ENCODE measurements at places on chromosomes 6 and 20.

GRCh38 chr6:166955121-166955864 is 1.1 kb downstream of the RNASET2 start:
- DNase-seq: peak; percentile 35

DNA sequence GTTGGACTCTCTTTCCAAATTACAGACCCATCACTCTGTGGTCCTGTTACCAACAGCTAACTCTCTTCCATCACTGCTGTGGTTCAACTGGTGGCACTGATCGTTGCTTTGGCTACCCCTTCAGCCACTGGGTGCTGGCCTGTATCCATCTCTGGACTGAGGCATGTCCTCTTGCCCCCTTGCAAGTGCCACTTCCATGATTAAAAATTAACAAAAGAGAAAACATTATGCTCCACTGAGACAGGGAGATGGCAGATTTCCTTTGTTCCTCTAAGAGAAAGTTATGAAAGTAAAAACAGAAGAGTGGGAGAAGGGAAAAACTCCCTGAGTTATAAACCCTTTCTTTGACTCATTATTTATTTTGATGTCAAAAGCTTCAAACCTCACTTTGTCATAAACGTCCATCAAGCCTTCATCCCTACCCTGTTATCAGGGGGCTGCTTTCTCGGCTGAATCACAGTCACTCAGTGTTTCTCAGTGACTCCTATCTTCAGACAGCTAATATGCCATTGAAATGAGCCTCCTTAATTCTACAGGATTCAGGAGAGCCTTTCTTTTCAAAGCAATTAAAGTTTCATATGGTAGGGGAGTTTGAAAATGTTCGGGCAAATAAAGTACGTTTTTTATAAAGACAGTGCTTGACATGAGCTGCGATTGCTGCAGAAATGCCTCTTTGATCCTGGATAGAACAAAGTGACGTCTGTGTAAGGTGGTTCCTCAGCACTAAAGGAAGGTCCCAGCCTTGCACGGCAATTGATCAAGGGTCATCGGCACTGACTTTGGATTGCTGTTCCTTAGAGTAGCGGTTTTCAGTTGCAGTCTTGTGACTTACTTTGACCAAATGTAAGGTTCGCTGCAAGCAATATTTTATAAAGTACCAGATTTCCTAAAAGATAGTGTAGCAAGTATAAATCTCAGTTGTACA is 49.9 kb upstream of the PBOV1 start:
- no peak for DNase-seq

GRCh38 chr6:73832313-73832712 is 136.3 kb downstream of the CD109 start:
- DNase-seq: no peak

GRCh38 chr6:84258866-84259265 is 31.4 kb upstream of the CEP162 start:
- no peak for DNase-seq

DNA sequence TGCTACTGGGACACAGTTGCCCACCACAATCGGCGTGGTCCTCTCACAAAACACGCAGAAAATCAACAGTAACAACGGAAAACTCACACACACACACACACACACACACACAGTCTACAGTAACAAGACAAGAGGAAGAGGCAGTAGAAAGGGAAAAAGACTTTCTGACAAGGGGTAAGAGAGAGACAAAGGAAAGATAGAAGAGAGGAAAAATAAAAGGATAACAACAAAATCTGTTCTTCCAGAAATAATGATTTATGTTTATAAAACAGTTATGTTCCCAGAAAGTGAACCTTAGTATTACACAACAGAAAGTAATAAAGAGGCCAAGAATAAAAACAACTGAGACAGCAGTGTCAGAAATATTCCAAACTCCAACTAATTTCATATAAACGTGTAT is 2.9 kb downstream of the RANBP9 start:
- no peak for DNase-seq

DNA sequence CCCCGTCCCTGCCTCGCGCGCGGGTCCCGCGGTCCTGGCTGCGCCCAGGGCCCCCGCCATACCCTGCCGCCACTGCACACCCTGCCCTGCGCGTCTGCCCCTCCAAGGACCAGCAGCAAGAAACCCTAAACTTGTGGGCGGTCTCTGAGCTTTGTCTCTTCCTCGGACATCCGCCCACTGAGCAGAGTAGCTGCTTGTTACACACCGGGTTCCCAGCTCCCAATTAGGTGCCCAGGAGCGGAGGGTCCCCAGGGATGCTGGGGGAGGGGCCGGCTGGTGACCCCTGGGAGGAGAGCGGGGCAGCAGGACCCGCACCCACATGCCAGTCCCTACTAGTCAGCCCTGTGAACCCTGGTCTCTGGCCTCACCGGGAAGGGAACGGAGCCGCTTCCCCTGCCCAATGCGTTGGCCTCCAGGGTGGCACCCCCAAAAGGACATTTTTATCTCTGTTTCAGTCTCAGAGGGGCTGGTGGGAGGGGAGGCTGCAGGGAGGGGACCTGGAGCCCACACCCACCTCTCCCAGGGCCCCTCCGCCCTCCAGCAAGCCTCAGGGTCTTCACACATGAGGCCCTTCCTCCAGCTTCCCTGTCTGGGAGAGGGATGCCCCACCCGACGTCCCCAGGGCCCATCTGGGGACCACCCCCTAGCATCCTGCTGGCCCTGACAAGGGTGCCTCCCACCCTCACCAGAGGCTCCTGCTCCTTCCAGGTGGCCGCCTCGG is 10.5 kb downstream of the STMN3 start:
- DNase-seq: no peak

DNA sequence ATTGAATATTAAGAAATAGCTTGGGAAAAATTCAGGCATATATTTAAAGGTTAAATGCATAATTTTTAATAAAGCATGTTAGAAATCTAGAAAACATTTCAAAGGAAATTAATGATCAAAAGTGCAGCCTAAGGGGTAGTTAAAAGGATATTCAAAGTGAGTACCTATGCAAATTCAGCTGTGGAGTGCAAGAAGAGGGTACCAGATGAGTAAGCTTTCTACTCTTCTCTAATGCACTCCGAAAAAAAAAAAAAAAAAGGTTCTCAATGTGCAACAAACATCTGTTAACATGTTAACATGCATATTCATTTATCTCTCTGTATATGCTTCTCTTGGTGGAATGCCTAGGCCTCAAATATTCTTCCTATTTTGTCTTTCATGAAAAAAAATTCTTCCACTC is 32.0 kb upstream of the KATNA1 start:
- no peak for DNase-seq

GRCh38 chr20:13139459-13140150 is 81.5 kb upstream of the ISM1 start:
- no peak for DNase-seq

- no peak for DNase-seq
Measured at GRCh38 chr6:32092760-32093497, 16.2 kb downstream of the TNXB start.

- DNase-seq: no peak
Measured at GRCh38 chr6:125170376-125170775, 16.8 kb downstream of the TPD52L1 start.

- no peak for DNase-seq
Measured at GRCh38 chr6:162728197-162728596, 423 bp downstream of the PACRG start.

DNA sequence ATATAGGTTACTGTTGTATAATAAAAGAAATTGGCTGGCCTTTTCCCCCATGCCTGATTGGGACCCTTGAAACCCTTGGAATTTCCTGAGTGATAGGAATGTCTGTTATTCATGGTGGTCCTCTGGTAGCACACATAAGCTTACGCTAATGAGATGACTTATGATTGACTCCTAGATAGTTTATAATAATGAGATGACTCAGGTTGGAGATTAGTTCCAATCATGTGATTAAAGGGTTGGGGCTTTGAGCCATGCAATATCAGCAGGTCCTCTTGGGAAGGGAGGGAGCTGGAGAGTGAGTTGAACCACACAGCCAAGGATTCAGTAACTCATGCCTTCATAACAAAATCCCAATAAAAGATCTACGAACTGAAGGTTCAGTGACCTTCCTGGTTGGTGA is 407.6 kb upstream of the MANEA start:
- no peak for DNase-seq

DNA sequence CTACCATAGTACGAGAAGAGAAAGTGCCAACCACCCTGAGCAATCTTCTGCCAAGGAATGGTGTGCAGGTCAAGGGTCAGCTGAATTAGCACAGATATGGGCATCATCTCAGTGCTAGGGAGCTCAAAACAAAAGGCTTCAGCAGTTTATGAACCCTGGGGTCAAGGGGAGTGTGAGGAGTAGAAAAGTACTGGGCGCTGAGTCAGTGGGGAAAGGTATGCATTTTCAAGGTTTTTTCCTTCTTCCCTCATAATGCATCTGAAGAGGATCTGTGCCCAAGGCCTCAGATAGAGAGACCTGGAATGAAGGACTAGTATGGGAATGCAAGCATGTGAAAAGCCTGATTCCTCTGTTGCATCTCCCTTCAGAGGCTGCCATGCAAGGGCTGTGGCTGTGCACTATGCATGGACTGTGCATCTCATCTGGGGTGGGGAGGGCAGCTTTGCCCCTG is 81.7 kb downstream of the PERP start:
- no peak for DNase-seq

- no peak for DNase-seq
Measured at GRCh38 chr20:46222521-46223007, 85.7 kb downstream of the CDH22 start.

DNA sequence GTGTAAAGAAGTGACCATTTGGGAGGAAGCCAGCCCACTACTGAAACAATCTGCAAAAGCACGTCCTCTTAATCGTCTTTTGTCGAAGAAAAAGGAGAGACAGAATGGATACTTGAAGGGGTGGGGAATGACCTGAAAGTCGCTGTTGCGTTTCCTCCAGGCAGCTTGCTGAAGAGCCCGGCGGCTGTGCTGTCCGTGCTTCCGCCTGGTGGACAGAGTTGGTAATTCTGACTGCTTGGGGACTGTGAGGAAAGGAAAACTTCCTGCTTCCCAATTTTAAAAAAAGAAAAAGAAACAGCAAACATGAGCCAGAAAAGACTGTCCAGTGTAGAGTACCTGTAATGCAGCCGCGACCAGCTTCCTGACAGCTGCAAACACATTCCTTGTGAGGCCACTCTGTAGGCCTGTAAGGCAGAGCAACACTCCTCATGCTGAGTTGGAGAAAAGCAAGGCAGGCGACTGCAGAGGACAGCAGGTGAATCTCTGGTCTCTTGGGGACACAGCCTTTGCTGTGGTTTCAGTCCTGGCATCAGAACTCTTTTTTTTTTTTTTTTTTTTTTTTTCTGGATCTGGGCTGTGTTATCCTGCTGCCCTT is 251.1 kb upstream of the TBX18 start:
- no peak for DNase-seq

- DNase-seq: no peak
Measured at GRCh38 chr6:106085692-106085983, 498 bp upstream of the PRDM1 start.

DNA sequence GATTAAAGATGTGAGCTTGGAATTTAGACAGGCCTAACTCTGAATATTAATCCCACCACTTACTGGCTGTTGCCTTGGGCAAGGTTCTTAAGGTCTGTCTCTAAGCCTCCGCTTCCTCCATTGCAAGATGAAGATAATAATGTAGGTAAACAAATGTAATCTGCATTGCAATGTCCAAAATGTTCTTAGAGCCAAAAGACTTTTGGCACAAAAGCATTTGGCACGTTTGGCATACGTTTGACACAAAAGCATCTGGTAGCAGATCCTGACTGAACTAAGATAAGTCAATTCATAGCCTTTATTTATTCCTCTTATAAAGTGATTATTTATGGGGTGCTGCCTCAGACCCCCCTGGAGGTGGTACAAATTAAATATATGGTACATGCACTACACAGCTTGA is 229.9 kb upstream of the STXBP5 start:
- no peak for DNase-seq

DNA sequence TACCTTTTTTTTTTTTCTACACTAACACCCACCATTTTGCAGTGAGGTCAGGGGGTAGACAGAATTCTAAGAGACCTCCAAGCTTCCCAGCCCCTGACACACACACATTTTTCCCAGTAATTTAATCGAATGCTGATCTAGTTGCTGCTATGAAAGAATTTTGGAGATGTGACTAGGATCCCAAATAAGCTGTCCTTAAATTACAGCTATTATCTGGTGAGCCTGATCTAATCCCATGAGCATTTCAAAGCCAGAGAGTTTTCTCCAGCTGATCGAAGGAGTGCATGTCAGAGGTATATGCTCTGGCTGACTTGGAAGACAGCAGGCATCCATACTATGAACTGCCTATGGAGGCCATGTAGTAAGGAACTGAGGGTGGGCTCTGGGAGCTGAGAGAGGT is 503.8 kb upstream of the MARCKS start:
- no peak for DNase-seq

GRCh38 chr6:162195441-162195840 is 532.1 kb downstream of the PRKN start:
- no peak for DNase-seq

- DNase-seq: no peak
Measured at GRCh38 chr20:50578061-50578777, 68.0 kb downstream of the PTPN1 start.

- DNase-seq: no peak
Measured at GRCh38 chr6:54254886-54255285, 53.4 kb upstream of the TINAG start.

DNA sequence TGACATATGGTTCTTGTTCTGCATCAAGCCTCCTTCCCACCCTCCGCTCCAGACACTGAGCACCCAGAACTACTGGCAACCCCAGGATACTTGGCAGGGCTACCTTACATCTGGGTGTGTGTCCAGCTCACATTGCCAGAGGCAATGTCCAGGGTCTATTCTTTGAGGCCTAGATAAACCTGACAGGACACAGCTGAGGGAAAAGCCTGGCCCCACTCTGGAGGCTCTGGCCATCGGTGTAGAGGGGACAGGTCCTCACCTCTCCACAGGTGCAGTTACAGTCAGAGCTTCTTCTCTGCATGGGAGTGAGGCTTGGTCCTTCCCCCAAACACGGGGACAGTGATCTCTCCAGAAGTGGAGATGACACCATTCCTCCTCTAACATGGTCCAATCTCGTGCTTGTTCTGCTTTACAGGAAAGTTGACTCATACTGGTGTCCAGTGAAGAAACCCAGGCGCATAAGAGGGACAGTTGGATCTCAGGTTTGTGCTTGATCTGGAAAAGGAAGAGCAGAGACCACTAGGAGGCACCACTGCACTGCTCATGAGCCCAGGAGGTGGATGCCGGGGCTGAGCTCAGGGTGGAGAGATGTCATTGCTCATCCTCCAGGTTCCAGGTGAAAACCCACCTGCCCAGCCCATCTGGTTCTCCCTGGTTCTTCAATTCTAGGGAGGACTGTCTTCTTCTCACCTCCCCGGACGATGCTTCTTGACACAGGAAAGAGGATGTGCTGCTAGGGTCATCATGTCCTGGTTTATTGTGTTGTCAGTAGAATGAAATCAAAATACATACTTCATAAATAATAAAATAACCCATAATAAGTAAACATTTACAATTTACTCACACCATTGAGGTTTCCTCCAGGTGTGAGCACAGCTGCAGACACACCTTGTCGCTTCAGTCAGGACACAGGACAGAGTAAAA is 14.7 kb downstream of the HLA-F start:
- DNase-seq: peak; percentile 78

DNA sequence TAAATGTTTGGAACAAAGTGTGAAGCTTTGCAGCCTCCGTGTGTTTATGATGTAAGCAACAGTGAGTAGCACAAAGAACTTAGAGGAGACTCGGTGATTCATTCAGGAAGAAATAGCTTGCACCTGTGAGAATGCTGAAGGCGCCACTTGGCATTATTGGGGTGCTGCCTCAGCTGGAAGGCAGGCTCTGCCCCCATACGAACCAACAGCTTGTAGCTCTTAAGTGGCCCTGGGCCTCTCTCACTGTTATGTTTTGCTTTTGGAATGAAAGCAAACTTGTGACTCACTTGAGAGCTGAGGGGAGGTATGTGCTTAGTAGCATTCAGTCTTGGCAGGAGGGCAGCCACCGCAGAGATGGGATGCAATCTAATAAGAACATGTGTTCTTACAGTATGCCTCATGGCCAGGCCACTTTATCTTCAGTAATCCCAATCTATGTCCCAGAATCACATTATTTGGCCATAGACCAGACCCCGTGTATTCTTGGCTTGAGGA is 310.7 kb downstream of the EYA4 start:
- no peak for DNase-seq
